Esophagus muscularis mucosa (tissue), 4 donors: ENCODE measurements at places on chromosomes 1 and 21.

DNA sequence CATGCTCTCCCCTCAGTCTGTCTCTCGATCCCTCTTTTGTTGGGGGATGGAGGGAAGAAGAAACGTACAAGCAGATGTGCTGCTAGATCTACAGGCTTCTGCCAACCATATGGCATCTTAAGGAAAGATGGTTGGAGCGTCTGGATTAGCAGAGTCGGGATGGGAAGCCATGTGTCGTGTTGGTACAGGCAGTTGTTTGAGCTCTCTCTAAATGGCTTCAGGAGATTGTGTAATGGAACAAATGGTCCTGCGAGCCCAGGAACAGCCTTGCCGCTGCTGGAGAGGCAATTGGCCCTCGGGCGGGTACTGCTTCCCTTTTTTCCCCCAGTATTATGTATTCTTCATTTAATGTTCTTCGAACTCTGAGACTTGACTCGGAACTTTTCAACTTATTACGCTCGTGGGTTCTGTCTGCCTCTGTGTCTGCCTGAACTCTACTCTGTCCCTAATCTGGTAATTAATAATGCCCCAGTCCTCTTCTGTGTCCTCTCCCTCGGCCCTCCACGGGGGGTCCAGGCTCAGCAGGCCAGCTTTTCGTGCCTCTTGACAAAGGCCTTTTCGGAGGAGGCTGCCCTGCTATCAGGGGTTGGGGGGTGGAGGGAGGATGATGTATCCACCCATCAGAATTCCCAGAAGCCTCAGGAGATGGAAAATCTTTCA is 215.3 kb downstream of the SDCCAG8 start:
- no peak for DNase-seq

- no peak for DNase-seq
Observed at GRCh38 chr1:234844479-234845031, 234.6 kb upstream of the IRF2BP2 start.

GRCh38 chr1:42938645-42939615 is 19.7 kb downstream of the SLC2A1 start:
- no peak for DNase-seq

- DNase-seq = peak; percentile 96
Observed at GRCh38 chr1:202957733-202958543, at the start of gene ADIPOR1. Gene ADIPOR1, minus strand, starts transcription at chr1:202958312. Its CDS starts 7,242 bp downstream, at chr1:202951070.

- DNase-seq = no peak
Observed at GRCh38 chr1:86552376-86552775, 5.5 kb downstream of the CLCA4 start.

DNA sequence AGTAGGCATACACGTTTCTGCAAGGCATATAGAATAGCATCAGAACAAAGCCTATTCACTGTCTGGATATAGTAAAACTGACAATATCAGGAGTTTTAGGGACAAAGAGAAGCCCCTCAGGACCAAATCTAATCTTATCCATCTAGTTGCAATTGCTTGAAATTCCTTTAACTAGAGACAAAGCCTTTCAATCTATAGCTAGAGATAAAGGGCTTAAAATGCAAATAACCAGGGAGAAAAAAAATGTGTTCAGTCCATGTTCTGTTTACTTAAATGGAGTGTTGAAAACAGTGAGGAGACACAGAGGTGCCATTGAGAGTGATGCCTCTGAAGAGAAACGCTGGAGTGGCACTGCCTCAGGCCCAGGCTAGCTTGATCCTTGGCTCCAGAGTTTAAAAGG is 286.1 kb downstream of the DPYD start:
- DNase-seq = no peak

DNA sequence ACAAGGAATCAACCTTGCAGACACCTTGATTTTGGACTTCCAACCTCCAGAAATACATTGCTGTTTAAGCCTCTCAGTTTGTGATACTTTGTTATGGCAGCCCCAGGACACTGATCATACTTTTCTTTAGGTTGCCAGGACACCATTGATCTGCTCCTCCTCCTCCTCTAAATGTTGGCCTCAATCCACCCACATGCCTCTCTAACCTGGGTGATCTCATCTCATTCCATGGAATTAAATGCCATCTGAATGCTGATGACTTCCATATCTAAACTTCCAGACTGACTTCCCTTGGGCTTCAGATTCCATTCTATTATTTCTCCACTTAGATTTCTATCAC is 7.4 kb upstream of the PPP1R15B start:
- no peak for DNase-seq

DNA sequence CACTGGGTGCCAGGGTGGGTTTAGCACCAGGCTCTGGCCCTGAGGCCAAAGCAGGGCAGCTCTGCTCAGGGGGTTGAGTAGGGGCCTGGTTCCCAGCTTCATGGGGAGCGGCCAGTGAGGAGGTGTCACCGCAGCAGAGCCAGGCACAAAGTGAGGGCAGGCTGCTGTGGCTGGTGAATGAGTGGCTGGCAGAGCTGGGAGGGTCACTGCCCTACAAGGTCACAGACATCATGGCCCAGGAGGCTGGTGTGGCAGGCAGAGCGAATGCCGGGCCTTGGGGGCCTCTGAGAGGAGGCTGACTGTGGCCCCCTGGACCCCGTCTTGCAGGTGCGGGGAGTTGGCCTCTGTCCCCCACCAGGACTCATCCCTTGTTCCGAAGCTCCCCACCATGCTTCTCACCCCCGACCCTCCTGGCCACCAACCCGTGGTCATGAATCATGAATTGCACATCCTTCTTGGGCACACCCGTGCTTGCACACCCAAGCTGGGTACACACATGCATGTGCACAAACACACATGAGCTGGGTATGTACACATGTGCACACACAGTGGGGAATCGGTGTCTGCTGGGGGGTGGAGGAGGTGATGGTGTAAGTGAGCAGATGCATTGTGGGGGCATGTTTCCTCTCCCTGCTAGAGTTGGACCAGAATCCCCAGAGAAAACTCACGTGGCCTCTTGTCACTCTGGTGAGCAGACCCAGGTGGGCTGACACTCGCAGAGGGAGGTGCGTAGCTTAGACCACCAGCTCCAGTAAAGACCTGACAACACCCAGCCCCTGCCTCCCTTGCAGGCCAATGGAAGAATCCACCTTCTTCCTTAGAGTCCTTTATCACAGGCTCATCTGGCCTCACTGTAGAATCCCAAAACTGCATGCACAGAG is 4.8 kb upstream of the GNB1 start:
- no peak for DNase-seq

DNA sequence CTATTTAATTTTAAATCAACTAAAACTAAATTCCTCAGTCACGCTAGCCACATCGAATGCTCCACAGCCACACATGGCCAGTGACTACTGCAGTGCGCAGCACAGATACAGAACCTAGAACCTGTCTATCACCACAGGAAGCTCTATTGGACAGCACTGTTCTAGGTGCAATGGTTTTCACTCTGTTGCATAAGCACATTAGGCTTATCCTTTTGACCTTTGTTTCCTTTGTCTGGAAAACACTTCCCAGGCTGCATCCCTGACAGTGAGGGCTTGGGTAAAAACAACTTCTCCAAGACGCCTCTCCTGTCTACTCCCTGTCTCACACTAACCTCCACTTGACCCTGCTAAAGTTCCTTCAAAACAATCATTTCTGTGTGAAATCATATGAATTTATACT is 33.6 kb upstream of the RAP1GAP start:
- no peak for DNase-seq
